ENCODE measurements at places on chromosomes 12 and 14.

DNA sequence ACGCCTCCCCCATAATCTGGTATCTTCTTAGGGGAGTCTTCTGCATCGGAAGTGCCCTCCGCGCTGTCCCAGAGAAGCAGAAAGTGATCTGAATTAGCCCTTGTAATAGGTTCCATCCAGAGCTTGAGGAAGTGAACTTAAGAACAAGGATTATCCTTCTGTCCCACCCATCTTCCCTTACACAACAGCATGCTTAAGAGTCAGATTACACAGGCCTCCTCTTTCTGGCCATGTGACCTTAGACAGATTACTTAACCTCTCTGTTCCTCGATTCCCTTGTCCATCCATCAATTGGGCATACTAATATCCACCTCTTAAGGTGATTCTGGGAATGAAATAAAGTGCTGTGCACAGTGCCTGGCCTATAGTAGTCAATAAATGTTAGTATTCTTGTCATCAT lies 11.4 kb downstream of the CABP1 start:
- DNase-seq = no peak

DNA sequence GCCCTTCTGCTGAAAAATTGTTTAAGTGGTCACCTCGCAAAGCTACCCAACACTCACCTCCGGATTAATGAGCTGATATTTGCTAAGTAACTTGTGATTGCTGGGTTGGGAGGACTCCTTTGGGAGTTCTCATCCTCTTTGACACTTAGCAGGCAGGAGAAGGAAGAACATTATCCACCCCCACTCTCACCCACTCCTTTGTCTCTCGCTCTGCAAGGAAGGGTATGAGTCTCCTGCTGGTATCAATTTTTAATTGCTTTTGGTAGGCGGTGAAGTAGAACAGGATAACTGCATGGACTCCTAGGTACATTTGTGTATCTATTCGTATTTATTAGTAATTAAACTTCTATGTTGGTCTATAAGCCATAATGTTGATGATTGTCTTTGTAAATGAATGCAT lies 6.9 kb upstream of the ABHD12B start:
- DNase-seq = no peak

DNA sequence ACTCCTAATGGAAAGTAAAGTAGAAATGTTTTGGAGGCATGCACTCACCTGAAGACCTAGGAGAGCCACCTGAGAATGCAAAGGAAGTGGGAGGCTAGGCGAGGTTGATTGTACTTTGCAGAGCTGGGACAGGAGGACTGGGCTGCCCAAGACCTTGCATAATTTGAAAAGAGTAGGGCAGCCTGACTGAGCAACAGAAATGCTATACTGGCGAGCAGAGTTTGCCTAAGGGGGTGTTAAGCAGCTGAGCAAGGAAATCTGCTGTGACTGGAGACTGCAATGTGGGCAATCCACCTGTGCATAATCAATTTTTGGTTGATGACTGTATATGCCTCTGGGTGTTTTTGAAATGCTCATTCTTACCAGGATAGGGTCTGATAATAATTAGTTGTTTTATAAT lies 834.1 kb downstream of the TRHDE start:
- no peak for DNase-seq

DNA sequence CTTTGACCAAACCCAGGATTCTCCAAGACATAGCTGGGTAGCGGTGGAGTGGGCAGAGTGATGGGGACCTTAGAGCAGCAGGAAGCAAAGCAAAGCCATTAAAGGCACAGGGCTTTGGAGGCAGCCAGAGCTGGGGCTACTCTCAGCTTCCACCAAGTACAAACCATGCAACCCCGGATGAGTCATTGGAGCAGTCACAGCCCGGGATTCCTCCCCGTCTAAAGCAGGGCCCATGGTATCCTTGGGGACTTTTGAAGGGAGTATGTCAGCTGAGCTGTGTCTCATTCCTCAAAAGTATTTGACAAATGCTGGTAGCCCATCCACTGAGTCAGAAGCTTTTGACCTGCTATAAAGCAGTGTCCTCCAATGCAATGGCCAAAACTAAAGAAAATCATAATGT lies 9.7 kb upstream of the IFI27 start:
- DNase-seq = no peak

GRCh38 chr12:50400104-50400637 lies 514 bp upstream of the LARP4 start:
- DNase-seq = no peak

GRCh38 chr12:52278575-52279421 lies 4.4 kb downstream of the KRT86 start:
- peak; percentile 88 for DNase-seq

DNA sequence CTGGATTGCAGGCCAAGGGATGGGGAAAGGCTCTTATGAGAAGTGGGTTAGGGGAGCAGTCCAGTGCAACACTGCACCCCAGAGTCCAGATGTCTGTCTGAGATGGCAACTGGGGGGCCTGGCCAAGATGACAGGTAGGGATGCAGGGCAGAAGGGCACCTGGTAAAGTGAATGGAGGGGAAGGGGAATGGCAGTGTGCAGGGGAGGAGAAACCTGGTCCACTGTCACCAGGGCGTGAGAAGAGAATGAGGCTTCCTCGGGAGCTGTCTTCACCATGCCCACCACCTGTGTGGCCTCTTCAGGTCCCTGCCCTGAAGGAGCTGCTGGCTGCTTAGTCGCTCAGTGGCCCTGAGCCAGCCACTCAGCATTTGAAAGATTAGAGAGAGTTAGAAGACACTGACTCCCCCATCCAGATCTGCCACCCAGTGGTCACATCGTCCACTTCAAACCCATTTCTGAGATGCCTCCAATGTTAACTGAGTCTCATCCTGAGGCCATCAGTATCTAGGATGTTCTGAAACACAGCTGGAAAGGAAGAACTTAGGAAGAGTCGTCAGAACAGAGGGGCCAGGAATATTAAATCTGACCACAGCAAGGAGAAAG lies 57.3 kb downstream of the PLEKHG3 start:
- DNase-seq = no peak

DNA sequence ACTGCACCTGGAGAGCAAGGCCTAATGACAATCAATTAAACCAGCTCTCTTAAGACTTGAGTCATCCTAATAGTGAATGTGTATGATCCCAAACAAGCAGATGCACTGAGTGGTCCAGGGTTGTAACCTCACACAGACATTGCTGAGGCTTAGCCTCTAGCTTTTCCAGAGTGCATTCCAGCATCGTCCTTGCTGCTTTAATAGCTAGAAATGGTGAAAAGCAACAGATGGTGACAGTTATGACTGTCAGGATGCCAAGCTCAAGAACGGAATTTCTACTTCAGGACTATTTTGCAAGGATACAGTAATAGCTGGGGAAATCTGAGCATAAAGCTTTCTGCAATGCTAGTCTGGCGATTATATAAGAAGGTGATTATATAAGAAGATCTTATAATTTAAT lies 34.6 kb downstream of the PTPRR start:
- DNase-seq = no peak

DNA sequence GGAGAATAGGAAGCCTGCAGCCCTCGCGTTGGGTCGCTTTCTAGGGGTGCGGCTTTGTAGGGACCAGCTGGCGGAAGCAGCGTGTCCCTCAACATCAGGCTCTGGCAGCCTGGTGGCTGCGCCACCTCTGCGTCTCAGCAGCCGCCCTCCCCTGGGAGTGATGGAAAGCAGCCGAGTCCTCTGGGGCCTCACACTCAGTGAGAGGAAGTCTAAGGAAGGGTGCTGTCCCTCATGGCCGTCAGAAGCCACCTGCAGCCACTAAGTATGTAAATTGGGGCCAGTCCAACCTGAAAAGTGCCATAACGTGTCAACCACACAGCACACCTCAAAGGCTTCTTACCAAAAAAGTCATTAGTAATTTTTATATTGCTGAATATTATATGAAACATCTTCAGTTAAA lies 80.3 kb downstream of the WDR20 start:
- no peak for DNase-seq

GRCh38 chr12:108641446-108642268 lies 8.0 kb upstream of the SELPLG start:
- no peak for DNase-seq

DNA sequence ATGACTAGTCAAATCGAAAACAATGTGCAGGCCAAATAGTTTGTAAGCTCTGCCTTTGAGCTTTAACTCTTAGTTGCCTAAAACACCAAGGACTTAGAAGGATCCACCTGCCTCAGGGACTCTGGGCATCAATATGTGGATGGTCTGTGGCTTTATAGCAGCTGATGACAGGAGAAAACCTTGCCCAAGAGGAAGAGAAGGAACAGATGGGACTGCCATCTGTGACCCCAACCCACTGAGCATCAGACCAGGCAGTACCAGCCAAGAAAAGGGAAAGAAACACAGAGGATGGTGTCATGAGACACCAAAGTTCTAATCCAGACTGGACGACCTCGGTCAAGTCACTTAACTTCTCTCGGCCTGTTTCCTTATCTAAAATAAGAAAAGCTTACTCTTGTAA lies 12.7 kb downstream of the TGFB3 start:
- no peak for DNase-seq

GRCh38 chr14:82230748-82231147 lies 697.1 kb upstream of the SEL1L start:
- DNase-seq = no peak

GRCh38 chr12:112546339-112546738 lies 127.6 kb downstream of the PTPN11 start:
- no peak for DNase-seq

DNA sequence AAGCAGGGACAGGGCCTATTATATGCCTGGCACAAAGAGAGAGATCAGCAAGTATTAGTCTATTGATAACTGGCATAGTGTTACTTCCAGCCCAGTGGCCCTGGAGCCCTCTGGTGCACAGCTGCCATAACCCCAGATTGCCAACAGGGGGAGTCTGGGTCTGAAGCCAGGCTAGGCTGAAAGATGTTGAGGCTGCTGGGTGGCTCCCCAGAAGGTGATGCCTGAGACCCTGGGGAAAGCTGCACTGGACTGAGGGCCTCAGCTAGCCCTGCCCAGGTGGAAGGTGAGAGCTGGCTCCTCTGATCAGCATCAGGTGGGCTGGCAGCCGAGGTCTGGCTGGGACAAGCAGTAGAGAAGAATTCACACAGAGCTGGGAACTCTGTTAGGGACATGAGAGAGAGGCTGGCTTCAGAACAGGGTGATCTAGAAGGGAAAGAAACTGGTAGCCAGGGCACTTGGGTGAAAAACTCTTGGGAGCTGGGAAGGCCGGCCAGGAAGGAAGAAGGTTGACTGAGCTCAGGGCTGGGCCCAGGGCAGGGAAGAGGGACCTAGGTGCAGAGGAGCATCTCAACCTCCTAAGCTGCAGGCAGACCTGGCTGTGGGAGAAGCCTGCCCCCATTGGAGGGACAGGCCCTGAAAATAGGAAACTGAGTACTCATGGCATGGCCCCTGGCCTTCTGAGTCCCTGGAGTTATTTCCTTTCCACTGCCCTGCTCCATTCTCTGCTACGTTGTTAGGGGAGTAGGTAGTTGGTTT lies 3.9 kb downstream of the GZMH start:
- no peak for DNase-seq

GRCh38 chr12:78406828-78407227 lies 457.7 kb upstream of the SYT1 start:
- no peak for DNase-seq

GRCh38 chr12:107131832-107132616 lies 38.7 kb upstream of the CRY1 start:
- DNase-seq = no peak

DNA sequence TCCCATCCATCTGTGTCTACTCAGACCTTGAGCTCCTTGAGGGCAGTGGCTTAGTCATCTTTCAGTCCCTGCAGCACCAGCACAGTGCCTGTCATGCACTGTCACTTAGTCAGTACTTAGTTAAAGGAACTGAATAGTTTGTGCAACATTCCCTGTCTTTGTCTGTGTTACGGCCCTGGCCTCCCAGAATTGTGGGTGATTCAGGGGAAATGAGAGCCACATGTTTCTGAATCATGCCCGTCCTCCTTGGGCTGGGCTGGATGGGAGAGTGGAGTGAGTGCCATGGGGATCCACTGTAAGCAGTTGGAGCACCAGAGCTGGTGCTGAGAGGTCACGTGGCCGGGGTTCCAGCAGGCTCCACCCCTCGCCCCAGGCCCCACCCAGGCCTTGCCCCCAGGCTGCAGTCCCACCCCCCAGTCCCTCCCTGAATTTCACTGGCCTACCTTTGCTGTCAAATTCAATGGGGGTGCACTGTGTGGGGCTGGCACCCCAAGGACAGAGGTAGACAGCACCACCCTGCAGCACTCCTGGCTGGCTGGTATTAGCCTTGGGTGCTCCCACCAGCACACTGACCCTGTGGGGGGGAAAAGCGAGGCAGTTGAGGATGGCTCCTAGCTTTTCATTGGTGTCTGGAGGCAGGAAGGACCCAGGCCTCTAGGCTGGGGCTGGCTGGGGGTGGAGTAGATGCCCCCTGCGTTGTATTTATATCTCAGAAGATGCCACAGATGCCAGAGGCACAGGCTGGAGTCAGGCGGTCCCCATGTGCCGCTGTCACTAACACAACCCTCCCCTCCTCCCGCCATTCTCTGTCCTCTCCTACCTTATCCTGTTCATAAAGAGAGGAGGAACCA lies 7.5 kb downstream of the ITGA5 start:
- no peak for DNase-seq

DNA sequence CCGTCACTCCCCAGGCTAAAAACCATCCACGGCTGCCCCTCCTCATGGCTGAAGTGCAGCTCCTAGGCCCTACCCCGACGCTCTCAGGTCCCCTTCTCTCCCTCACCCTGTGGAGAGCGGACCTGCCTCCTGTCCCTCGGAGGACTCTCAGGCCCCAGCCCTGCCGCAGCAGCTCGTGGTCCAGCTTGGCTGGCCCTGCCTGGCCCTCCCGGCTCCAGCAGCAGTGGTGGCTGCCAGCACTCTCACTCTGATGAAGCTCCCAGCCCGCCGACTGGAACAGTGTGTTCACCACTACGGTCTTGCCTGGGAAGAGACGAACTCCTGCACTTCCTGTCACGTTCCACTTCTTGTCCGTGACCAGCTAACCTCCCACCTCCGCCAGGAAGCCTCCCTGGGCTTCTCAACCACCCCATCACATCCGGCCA lies 11.1 kb downstream of the BAG5 start:
- DNase-seq = no peak

GRCh38 chr14:52740751-52741150 lies 10.8 kb downstream of the STYX start:
- no peak for DNase-seq

- no peak for DNase-seq
Observed at GRCh38 chr14:91032248-91032647, 28.2 kb downstream of the RPS6KA5 start.

GRCh38 chr12:54429014-54429471 lies 10.0 kb upstream of the ITGA5 start:
- DNase-seq = no peak

DNA sequence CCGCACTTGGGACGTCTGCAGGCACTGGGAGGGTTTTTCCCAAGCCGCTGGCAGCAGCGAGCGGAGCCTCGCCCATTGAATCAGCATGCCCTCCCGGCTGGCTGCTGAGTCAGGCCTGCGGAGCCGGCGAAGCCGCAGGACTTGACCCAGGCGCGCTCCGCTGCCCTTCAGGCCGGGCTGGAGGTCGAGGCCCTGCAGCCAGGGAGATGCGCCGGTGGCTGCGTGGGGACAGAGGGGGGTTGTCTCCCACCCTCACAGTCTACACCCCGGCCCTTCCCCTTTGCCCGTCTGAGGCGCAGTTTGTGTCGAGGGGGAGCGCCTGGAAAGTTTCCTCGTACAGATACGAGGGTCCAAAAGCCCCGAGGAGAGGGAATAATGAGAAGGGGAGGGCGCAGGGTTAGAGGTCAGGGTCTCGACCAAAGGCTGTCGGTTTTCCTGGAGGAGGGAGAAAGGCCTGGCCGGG lies 759 bp upstream of the KLC1 start:
- DNase-seq = no peak

Data from vagina (tissue), 2 donors.